ENCODE measurements at places on chromosomes 16 and 17. TPM values are rescaled to one million over a fixed set of nuclear protein-coding genes. Genes with fewer than 3 reads are reported as not detected.

CES4A gene
- not detected for total RNA-seq

GRCh38 chr17:36846410-36847292, 90.6 kb upstream of the LHX1 start:
- no peak for DNase-seq

FLYWCH1 gene
- 29.4 TPM for total RNA-seq

TAC4 gene
- total RNA-seq: not detected

ATAD5 gene
- 7.2 TPM for total RNA-seq

DNA sequence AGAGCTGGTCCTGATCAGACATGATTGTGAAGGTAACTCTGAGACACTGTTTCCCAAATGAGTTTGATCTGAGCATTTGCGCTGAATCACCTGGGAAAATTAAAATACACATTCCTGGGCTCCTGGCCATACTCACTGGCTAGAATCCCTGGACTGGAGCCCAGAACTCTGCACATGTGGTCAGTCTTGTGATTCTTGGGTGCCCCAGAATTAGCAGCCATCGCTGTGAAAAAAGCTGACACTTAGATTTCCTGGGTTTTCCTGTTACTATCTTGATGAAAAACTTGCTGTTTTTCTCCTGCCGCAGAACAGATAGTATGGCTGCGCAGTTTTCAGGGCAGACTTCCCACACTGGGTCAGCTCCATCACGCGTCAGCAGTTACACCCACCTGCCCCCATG, 24.6 kb downstream of the NECAB2 start:
- DNase-seq: no peak

DNA sequence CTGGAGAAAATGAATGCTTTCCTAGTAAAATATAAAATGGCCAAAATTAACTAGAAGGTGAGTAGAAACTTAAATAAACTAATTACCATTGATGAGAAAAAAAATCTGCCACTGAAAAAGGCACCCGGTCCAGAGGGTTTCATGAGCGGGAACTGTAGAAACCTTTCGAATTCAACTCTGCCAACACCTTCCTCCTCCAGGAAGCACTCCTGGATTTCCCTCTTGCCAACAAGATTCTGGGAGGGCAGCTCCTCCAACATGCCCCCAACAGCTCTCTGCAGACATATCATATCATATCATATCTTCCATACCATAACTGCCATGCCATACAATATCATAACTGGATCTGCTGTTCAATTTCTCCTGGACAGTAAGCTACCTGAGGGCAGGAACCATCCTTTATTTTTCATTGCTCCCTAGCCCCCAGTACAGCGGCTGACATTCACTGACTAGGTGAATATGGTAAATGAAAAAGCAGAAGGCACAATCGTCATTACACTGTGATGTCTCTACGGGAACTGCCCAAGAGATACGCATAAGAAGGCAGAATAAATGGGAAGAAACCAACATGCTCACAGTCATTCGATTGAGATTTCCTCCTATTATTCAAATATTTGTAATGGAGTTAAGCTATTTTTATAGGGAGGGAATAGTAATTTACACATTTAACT, 9.2 kb downstream of the ARHGAP27 start:
- DNase-seq: no peak

DNA sequence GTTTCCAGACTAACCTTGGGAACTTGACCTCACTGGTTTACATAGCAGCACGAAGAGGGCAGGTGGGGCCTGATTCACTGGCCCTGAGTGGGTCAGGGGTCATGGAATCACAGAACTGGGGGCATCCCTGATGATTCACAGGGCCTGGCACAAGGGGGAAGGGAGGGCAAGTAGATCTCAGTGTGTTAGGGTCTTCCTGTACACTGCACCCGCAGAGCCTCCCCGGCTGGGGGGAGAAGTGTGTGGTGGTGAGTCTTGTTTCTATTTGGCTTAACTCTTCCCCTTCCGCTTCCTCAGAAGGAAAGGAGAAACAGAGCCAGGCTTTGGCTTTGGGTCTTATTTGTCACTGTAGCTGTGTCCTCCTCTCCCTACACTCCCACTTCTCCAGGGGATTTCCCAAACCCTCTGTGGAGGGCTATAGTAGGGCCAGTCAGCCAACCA, 3.7 kb downstream of the STARD3 start:
- DNase-seq: no peak

DNA sequence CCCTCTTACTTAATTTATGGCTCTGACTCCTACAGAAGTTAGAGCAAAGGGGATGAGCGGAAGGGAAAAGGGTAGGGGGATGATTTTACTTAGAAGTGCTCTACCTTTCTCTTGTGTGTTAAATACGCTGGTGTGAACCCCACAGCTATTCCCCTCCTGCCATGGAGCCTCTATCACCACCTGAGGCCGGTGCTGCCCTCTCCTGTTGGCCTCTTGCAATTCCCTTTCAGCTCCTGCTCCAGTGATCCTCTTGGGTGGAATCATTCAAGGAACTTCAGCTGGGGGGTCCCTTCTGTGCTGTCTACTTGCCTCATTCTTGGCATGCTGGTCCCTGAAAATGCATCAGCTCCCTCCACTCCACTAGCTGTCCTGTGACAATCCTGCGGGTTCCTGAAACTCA, 41.8 kb upstream of the CDH8 start:
- DNase-seq: peak; percentile 48

DNAI2 gene
- not detected for total RNA-seq

- DNase-seq: no peak
Observed at GRCh38 chr16:72961115-72961832, 86.7 kb downstream of the ZFHX3 start.

DNA sequence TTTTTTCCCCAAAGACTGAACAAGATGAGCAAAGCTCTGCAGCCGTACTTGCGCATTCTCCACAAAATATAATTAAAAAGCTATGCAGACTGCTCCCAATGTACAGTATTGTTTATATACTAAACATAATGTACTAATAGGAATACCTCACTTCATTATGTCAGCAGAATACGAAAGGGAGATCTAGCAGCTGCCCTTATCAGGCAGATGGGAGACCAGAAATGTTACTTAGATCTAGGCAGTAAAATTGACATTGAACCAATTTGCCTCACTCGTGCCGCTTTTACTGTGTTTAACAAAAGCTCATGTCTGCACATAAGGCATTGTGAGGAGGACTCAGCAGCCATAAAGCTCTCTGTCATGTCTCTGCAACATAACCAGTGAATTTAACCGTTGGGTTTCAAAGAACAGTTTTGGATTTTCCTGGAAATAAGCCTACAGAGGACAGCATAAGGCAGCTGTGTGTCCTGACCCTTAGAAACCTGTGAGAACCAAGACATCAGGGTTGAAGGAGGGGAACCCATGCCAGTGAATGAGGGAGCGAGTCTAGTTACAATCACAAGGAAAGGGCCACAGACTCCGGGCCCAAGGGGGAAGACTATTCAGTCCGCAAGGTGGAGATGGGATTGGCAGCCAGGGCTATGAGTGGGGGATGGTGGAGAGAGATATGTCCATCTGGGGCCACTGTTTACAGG, 71.4 kb downstream of the GNAO1 start:
- DNase-seq: no peak

DNA sequence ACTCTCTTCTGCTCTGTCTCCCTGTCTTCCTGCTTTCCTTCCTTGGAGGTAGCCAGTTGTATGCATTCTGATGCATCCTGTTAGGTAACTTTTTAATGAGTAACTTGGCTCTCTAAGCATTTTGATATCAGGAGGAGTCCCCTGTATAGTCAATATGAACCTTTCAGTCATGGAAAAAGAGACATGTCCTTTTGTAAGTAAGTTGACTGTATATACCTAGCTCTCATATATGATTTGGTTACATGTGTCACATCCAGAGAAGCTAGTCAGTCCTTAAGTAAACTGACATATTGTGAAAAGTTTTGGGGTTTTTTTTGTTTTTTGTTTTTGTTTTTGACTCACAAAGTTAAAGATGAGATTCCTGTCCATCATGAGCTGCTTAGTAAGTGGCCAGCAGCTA, 18.8 kb downstream of the UTP18 start:
- no peak for DNase-seq

GRCh38 chr17:21523497-21524210, 147.5 kb downstream of the KCNJ12 start:
- peak; percentile 15 for DNase-seq

- DNase-seq: no peak
Observed at GRCh38 chr16:65094009-65094408, 27.9 kb downstream of the CDH11 start.

GRCh38 chr17:76641501-76641900, 2.1 kb downstream of the ST6GALNAC1 start:
- peak; percentile 12 for DNase-seq

GRCh38 chr17:82065638-82066303, at the start of gene DUS1L:
TSS of gene DUS1L (minus strand) at chr17:82065804. CDS start at chr17:82065059, 745 bp downstream.
- DNase-seq: peak; percentile 31

- DNase-seq: no peak
Observed at GRCh38 chr17:78965491-78965924, 14.2 kb downstream of the LGALS3BP start.

- DNase-seq: no peak
Observed at GRCh38 chr17:74712756-74713155, at the start of gene CD300LF. TSS of gene CD300LF (minus strand) at chr17:74712923. CDS start at chr17:74712866, 57 bp downstream.

DNA sequence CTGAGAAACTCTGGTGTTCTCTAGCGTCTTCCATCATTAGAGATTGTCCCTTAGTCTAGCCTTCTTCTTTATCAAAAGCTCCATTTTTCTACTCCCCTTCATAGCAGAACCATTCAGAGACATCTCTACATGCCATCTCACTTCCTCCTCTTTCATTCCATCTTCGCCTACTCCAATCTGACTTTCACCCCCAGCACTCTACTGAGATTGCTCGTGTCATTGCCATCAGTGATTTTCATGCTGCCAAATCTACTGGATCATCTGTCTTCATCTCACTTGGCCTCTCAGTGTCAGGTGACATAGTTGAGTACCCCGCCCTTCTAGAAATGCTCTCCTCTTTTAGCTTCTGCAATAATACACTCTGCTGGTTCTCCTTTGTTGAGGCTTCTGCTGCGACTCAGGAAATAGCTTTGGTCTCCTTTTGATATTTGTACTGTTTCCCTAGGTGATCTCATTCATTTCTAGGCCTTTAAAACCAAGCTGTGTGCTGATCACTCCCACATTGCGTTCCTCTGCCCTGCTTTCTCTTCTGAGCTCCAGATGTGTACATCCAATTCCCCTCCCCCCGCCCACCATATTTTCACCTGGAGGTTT, 119.1 kb downstream of the FTO start:
- no peak for DNase-seq

DNA sequence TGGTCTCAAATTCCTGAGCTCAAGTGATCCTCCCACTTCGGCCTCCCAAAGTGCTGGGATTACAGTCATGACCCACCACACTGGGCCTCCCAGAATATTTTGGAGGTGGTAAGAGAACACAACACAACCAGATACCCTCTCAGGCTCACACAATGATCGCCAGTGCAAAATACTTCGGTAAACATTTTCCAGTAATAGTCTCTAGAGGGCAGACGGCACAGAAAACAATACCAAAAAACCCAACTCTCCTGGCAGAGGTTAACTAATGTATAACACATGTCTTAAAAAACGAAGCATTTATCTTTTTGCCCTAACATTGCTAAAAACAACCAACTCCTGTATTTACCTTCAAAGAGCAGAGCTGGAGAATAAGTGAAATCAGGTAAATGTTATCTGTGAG, 10.5 kb downstream of the NUFIP2 start:
- no peak for DNase-seq

- no peak for DNase-seq
Observed at GRCh38 chr17:2468270-2468669, 43.4 kb downstream of the METTL16 start.

DNA sequence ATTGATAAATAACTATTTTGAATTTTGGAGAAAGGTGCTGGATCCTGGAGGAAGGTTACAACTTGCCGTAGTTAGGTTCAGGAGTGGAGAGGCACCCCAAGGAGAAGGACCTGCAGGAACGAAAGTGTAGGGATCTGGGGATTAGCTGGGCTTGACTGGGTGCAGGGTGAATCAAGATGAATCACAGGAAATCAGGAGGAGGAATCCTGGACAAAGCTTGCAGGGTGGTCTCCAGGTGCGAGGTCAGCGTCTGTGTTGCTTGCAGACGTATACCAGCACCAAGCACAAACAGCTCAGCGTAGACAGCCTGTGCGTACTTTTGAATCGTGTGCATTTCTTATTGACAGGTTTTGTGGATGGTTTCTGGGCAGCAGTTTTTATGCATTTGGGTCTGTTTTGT, 144.3 kb downstream of the MSI2 start:
- no peak for DNase-seq

DNA sequence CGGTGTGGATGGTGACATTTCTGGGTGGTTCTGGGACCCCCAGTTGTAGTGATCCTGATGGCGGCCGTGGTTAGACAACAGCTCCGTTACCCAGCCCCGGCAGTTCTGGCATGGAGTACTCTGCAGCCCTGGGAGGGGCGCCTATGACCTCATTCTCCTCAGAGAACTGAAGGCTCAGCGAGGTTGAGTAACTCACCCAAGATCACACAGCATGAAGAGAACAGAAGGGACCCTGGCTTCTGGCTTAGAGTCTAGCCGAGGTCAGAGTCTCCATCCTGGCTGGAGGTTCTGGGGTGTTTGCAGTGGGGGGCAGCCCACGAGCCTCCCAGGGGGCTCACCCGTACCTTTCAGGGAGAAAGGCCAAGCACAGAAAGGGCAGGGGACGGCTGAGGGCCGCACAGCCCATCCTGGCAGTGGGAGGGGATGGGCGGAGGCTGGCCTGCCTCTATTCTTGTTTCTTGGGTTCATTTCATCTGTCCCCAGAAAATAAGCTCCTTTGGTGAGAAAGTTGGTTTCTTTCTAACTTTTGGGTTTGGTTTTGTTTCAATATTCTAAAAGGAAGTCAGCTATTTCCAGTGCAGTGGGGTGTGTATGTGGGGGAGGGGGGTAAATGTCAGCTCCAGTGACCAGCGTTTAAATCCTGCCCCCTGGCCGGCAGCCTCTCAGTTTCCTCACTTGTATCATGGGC, 13.2 kb downstream of the ZFPM1 start:
- DNase-seq: no peak

- no peak for DNase-seq
Observed at GRCh38 chr16:19817875-19818274, 66.8 kb downstream of the GPRC5B start.

DNA sequence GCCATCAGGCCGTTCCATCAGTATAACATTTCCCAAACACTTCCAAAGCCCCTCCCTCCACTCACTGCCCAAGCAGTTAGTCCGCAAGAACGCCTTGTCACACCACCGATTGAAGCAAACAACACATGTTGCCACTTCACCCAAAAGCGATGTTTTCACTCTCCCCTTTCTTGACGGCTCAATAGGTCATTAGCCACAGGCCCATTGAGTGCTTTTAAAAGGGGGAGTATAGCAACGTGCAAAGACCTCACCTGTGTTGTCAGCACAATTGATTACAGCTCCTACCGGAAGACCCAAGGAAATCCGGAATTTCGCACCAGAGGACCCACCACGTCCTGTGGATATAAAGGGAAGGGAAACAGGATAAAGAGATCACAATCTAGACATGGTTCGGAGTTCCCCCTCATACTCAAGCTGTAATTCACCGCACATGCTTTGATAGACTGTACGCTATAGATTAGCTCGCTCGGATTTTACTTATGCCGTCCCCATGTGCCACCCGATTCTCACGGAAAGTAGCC, 690 bp downstream of the RPL23 start:
- DNase-seq: no peak

- DNase-seq: no peak
Observed at GRCh38 chr17:74433421-74434121, 1.7 kb downstream of the GPRC5C start.
